ENCODE measurements at places on chromosomes 2 and 18.

DNA sequence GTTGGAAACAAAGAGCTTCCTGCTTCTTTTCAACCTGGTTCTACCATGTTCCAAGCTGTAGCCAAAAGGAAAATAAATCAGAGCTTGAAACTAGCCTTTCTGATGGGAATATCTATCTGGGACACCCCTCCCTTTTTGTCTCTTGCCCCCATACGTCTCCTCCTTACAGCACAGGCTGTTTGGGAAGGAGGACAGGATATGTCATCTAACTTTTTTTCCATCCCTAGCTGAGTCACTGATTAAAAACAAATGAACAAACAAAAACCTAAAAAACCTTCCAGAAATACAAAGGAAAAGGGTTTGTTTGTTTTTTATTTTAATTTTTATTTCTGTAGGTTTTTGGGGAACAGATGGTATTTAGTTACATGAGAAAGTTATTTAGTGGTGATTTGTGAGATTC is 151.6 kb downstream of the FAM210A start:
- DNase-seq: no peak

DNA sequence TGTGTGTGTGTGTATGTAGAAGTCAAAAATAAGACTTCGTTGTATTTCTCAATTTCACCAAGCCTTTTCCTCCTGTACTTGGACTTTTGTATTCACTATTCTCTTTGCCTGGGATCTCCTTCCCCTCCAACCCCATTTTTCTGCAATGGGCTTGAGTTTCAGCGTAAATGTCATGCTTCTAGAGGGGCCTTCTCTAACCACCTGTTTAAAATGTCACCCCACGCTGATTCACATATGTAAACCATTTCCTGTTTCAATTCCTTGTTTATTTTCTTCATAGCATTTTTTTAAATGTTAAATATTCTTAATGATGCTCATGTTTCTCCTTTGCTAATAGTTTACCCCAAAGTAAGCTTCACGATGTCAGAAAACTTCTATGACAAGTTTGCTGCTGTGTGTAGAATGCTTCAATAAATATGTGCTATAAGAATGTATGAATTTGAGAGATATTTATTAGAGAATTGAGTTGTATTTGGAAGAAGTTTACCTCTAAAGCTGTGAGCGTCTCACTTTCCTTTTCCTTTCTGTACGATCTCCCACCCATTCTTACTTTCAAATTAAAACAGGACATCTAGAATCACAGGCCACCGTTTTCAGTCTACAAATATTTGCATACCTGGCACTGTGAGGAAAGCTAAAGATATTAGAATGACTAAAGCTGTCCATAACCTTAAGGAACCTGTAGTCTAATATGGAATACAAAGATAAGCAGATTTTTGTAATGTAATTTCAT is 762.4 kb downstream of the LRRTM4 start:
- DNase-seq: no peak

DNA sequence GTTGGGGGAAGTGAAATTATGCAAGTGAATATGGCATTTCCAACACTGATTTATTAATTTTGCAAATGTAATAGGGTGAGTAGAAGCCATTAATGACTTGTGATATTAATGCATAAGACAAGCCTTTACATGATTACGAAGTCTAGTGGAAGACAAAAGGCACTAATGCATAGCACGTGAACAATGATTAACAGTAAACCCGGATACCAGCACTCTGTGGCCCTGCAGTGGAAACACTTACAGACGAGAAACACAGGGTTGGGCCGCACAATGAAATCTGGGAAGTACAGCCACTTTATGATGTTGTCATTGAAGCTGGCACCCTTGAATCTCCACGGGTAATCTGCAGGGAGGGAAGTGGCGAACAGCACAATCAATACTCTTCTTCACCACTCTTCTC is 233.4 kb downstream of the NAPG start:
- DNase-seq: no peak

DNA sequence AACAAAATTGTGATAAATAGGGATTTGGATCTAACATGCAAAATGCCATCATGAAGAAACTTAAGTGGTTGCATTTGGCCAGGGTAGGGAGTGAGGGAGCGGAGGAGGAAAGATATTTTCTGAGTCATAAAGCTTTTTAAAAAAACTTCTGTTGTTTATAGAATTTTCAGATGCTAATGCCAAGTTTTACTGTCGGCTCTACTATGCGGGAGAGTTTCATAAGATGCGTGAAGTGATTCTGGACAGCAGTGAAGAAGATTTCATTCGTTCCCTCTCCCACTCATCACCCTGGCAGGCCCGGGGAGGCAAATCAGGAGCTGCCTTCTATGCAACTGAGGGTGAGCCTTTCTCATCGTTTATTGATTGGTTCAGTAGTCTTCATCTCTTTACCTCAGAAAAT is 56.0 kb upstream of the PTH2R start:
- no peak for DNase-seq

GRCh38 chr2:102492006-102492405 is 19.0 kb downstream of the SLC9A4 start:
- no peak for DNase-seq

GRCh38 chr2:238284802-238285515 is 3.5 kb downstream of the PER2 start:
- DNase-seq: no peak

DNA sequence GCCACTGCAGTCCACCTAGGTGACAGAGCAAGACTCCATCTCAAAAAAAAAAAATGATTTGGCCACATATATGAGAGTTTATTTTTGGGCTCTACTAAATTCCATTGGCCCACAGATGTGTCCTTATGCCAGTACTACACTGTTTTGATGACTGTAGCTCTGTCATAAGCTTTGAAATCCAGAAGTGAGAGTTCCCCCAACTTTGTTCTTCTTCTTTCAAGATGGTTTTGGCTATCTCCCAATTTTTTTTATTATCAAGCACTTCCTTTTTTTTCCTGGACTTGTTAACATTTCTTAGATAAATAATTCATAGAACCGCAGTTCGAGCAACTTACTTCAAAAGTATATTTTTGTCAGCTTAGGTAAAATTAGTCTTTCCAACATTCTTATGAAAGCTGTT is 96.9 kb downstream of the TSHZ1 start:
- DNase-seq: no peak

DNA sequence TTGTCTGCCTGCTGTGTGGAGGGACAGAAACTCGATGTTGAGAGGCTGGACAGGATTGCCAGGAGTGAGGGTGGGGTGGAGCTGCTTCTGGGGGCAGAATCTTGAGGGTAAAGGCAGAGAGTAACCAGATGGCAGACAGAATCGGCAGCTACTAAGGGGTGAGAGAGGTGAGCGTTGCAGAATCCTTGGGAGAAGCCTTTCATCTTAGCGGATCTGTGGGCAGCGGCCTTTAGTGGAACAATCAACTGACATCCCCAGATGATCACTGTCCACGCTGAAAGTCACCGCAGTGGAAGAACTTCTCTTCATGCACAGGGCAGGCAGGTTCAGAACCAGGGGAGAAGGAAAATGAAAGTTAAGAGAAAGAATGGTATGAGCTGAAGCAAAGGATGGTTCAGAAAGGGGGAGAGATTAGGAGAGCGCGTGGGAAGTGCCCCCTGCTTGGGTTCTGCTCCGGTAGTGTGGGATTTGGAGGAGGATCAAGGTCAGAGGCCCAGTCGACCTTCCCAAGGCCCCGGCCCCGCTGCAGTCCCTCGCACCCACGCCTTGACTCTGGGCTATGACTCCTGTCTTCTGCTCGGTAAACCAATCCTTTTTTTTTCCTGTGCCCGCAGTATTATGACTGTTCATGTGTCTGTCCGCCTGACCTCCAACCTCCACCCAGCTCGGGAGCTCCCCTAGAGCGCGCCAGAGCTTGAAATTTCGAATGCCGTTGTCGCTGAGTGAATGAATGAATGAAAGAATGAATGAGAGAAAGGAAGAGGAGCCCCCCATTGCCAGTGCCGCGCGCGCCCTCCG is 584 bp downstream of the BOLA3 start:
- no peak for DNase-seq

DNA sequence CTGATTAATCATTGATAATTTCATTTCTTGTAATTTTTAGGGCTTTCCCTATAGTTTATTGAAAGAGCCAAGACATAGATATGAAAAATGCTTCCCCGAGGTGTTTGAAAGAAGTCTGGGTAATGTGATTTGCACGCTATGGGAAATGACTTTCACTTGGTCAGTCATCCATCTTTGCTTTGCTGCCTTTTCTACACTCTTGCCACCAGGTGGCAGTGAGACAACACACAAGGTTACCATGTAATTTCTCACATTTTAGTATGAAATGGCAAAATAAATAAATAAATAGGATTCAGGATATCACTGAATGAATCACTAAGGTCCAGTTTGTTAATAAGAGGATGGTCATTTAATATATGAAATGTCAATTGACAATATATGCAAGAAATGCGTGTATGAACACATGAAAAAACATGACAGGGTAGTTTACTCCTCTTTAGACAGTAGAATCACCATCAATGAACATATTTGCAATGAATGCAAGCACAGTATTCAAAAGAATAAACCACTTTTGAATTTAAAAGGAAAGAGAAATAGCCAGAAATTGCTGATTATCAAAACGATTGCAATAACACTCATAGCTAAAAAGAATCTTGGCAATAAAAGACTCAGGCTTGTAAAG is 52.2 kb upstream of the KCNH7 start:
- peak; percentile 9 for DNase-seq

DNA sequence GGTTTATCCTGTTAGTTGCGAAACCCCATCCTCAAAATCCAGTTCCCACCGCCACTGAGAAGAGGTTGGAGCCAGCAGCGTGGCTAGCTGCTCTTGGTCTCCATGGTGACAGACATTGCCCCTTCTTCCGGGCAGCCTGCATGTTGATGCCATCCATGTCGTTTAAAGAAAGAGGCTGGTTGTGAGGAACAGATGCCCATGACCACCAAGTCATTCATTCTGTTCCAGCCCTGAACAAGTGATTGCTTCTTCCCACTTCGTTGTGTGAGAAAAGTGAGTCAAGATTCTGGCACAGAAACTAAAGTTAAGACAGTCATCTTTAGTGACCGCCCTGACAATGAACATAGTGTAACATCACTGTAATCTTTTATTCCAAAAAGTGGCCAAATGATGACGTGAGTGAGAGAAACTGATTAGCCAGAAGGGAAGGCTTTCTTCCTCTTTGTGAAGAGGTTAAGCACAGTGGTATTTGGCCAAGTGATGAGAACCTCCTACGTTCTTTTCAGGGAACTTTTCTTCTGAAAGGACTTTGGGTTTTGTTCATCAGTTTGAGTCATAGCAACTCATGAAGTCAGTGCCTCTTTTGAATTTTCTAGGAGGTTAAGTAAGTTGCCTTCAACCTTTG is 272.5 kb downstream of the GALR1 start:
- DNase-seq: no peak

GRCh38 chr18:62585274-62586150 is 62.7 kb downstream of the ZCCHC2 start:
- DNase-seq: no peak

DNA sequence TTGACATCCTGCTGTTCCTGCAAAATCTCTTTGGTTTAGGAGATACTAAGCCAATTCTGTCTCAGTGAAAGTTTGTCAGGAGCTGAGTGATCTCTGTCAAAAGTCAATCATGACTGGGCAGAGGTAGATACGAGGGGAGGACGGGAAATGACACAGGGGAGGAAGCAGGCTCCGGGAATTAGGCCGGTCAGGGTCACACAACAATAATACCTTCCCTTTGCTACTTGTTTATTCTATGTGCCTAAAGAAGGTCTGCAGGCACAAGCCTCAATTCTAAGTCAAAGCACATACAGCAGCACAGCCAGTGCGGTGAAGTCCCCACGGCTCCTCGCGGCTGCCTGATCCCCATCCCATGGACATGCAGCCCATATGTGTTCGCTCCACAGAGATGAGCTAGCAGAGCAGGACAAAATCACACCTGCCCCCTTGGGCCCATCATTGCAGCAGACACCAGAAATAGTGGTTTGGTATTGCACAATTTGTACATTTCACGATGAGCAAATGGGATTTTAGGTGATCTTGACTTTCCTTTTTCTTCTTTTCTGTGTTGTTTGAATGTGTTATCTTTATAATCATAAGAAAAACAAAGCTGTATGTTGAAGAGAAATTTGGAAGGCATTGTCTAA is 141.4 kb downstream of the VAPA start:
- DNase-seq: no peak

DNA sequence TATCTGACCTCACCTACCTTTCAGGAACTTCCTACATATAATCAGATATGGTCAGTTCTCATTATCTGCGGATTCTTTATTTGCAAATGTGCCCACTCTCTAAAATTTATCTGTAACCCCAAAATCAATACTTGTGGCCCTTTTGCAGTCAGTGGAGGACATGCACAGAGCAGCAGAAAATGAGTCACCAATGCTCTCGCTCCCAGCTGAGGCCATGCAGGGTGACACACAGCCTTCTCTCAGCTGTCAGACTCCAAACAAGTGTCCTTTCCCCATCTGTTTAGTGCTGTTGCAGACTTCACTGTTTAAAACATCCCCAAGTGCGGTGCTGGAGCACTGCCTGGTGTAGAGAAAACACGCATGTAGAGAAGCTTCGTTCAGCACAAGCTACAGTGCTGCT is 171.9 kb upstream of the SALL3 start:
- DNase-seq: no peak

DNA sequence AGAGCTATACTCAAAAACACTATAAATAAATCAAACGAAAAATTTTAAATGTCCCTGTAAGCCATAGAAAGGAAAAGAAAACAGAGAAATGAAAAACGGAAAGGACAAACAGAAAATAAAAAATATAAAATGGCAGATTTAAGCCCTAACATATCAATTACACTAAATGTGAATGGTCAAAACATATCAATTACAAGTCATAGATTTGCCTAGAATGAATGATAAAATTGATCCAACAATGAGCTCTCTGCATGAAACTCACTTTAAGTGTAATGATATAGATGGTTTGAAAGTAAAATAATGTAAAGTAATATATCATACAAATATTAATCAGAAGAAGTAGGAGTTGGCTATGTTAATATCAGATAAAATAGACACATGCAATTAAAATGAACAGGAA is 54.2 kb upstream of the TCF4 start:
- DNase-seq: no peak

DNA sequence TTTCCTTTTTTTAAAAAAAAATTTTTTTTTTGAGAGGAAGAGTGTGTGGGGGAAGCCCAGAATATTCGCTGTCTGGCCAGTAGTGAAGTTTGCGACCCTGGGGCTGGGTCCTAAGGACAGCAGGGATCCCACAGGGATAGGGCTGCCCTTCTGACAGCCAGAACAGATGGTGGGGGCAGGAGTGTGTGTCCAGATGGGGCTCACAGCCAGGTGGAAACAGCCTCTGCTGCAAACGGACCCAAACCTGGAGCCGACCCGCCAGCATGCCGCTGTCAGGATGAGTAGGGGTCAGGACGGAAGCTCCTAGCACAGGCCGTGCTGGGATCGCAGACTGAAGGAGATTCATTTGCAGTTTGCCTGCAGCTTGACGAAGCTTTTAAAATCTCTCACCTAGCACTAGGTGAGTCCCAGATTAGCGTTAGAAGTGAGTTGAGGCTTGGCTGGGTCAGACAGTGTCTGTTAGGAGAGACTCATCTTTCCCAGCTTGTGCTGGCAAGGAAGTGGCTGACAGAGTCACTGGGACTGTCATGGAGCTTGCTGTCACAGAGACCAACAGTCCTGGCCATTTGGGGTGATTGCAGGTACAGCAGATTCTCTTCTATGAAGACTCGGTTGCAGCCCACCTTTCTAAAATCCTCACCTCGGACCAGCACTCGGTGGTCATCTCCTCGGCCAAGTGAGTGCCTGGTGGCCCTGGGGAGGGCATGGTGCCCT is 93.4 kb downstream of the DGKD start:
- no peak for DNase-seq
